ENCODE measurements at places on chromosomes 12 and 14. TPM values are rescaled to one million over a fixed set of nuclear protein-coding genes. Genes with fewer than 3 reads are reported as not detected.

The PLXNC1 gene
- polyA plus RNA-seq: 2.2 TPM

The ABCC9 gene
- polyA plus RNA-seq: 1.2 TPM

The GDF3 gene
- polyA plus RNA-seq: not detected

The TESPA1 gene
- polyA plus RNA-seq: 19.6 TPM

The MYO1H gene
- polyA plus RNA-seq: 0.24 TPM

All from brain (organoid and tissue), 16 donors.